ENCODE measurements at places on chromosomes 1 and 21.

GRCh38 chr1:167790117-167790516 is 68.3 kb downstream of the MPZL1 start:
- no peak for DNase-seq

- no peak for DNase-seq
Measured at GRCh38 chr21:41562101-41563000, 54.4 kb upstream of the TMPRSS2 start.

DNA sequence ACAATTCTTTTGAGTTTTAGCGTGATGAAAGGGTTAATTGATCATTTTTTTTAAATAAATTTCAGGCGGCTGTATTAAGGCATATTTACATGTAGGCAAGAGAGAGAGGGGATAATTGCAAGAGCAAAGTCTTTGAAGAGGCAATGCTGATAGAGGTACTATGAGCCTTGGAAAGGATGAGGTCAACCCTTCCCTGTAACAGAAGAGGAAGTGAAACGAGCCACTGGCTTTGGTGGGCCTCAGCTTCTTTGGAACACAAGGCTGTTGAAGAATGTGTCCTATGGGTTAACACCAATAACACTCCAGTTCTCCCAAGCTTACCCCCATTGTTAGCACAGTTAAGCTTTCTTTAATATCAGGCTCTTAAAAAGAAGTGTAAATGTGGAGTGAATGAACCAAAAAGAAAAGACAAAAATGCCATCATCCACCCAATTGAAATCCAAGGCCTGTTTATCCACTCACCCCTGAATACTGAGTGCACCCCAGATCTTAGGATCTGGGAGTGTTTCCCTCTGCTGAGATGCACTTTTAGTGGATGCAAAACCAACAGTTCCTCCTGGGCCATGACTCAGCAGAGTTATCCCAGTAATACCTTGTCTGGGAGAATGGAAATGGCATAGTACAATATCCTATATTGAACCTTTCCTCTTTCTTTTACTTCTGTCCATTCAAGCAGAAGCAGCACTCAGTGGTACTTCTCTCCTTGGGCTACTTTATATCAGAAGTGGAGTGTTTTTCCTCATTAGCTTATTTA is 216.4 kb downstream of the SLC44A5 start:
- DNase-seq = no peak

DNA sequence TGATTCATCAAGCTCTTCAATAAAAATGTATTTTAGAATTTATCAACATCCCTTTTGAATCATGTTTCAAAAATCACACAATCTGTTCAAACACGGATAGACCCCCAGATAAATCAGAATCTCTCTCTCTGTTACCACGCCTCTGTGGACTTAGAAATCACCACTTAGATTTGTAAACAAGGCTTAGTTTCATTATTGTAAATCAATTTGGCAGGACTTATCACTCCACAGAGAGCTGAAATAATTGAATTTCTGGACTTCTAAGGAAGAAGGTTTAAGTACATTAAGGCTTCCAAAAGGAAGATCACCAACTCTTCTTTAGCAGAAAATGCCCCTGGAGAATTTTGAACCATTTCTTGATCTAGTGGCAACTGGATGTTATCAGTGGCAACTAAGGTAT is 100.4 kb downstream of the APP start:
- no peak for DNase-seq

GRCh38 chr1:167924543-167925231 is 10.8 kb upstream of the ADCY10 start:
- no peak for DNase-seq

DNA sequence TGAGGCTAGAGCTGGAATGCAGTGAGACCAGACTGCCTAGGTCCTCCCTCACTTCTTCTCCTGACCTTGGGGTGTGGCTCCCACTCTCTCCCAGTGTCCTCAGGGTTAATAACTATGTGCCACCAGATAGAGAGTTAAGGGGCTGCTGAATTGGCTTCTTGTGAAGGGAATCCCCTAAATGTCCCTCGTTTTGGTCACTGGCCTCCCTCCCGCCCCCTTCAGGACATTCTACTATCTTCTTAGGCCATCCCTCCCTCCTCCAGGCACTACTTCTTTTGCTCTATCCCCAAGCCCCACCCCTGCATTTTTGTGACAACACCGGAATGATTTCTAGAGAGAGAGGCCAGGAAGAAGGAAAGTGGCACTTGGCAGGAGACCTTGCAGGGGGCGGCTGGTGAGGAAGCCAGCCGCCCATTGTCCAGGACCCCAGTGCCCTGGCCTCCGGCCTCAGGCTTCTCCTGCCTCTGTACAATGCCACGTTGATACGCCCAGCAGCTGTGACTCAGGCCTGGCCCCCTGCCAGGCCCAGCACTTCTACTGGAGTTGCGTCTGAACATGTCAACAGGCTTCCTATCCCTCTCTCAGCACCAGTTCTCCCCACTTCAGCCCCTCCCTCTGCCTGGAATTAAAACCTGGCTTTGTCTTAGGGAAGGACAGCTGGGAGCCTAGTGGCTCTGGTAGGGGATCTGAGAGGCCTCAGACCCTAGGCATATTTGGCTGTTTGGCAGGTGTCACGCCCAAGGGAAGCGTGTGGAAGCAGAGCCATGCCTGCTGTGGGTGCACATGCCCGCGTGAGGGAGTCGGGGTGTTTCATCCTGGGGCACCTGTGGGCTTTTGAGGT is 9.1 kb downstream of the LMNA start:
- DNase-seq = no peak

DNA sequence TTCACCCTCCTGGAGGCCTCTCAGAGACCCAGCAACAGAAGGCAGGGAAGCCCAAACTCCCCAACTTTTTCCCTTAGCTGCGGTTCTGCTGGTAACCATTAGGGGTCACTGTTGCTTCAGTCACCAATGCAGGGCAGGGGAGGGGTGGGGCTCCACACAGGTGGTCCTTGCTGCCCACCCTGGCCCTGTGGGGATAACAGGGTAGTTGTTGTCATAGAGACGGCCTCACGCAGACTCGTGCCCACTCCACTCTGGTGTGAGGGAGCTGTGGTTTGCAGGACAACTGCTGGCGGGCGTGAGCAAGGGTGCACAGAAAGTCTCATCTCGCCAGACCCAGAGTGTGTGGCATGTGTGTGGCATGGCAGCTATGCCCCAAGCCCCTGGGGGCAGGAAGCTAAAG is 19.9 kb downstream of the INSRR start:
- DNase-seq = no peak

GRCh38 chr1:82978461-82979324 is 1020.2 kb downstream of the TTLL7 start:
- no peak for DNase-seq

DNA sequence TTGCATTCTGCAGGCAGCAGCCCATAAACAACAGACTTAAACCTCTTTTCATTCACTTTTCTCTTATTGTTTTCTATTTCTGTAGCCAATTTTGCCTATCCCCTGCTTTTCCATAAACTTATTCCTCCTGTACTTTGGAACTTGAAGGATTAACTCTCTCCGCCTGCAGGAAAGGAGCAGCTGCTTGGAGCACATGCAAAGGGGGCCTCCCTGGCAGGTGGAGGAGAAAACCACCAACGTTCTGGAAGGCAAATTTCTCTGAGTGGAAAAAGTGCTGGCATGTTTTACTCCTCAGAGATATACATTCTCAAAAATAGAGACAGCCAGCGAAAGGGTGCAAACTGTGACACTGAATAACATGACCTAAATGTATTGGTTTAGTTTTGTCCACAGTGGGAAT is 33.6 kb downstream of the RGS21 start:
- DNase-seq = no peak

DNA sequence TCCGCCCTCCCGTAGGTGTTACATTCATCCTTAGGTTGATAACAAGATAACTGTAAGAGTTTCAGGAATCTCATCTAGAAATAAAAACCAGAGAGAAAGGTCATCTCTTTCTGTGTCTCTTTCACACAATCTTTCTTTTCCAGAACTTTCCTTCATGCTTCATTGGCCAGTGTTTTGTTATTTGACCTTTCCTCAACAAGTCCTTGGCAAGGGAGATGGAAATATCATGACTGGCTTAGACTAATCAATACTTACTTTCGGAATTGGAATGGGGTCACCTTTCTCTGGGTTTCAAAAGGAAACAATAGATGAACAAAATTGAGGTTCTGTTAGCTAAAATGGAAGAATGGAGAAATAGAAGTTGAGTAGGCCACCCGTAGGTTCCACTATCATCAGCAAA is 72.9 kb upstream of the PPP2R5A start:
- DNase-seq = no peak

DNA sequence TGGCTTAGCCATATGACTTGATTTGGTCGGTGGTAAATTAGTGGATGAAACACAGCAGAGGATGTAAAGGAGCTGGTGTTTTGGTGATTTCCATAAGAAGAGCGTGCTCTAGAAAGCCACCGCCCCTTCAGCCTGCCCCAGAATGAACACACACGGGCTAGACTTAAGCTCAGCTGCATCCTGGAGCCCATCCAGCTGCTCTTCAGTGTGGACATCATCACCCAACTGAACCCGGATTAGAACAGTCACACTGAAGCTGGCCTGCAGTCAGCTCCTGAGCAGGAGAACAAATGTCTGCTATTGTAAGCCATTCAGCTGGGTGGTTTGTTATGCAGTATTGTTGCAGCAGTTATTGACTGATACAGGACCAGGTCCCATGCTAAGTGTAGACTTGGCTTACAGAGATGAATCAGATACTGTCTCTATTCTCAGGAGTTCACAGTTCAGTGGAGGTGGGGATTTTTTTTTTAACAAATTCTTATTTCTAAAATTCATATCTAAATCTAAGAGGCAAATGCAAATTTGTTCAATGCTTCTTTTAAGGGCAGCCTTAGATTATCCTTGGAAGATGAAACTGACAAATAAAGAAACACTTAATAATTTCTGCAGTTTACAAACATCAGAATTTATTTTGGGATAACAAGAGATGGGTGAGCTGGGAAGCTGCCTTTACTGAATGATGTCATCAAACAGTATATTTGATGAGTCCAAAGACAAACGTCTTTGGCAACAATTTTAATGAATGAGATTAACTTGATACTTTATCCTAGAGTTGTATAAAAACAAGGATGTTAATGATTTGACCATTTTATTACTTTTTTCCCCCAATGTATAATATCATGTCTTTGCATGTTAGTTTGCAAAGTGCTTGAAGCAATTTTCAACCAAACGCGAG is 251.2 kb downstream of the TRABD2B start:
- no peak for DNase-seq

DNA sequence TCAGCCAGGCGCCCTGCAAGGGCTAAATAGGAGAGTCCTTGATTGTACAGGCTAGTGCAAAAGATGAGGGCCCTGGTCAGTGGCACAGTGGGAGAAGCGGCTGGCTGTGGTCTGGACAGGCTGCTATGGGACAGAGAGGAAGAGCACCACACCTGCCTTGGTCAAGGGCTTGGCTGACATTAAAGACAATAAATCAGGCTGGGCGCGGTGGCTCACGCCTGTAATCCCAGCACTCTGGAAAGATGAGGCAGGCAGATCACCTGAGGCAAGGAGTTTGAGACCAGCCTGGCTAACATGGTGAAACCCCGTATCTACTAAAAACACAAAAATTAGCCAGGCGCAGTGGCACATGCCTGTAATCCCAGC is 62.9 kb downstream of the NID1 start:
- no peak for DNase-seq

GRCh38 chr21:34222031-34222335 is 141.8 kb upstream of the KCNE2 start:
- no peak for DNase-seq

GRCh38 chr1:80171631-80172030 is 1165.1 kb upstream of the ADGRL4 start:
- no peak for DNase-seq

DNA sequence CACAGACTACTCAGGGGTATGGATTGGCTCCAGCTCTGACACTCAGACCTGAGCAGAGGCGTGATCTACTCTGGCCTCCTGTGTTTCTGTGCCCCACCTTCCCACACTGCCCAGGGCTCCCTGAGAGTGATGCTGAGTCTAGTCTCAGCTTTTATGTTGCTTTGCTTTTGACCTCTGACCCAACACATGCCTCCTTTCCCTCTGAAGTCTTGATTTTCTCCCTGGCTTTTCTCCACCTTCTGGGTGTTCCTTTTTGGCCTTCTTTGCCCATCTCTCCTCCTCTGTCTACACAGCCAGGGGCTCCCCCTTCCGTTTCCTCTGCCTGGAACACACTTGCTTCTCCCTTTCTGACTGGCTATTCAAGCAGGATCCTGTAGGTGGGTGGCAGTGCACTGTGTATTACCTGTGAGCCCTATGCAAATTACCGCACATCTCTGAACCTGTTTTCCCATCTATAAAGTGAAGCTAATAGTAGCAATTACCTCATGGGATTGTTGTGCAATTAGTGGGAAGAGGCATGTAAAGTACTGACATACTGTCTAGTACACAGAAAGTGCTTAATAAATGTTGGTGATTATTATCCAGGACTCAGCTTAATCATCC is 13.7 kb upstream of the MEX3A start:
- no peak for DNase-seq

DNA sequence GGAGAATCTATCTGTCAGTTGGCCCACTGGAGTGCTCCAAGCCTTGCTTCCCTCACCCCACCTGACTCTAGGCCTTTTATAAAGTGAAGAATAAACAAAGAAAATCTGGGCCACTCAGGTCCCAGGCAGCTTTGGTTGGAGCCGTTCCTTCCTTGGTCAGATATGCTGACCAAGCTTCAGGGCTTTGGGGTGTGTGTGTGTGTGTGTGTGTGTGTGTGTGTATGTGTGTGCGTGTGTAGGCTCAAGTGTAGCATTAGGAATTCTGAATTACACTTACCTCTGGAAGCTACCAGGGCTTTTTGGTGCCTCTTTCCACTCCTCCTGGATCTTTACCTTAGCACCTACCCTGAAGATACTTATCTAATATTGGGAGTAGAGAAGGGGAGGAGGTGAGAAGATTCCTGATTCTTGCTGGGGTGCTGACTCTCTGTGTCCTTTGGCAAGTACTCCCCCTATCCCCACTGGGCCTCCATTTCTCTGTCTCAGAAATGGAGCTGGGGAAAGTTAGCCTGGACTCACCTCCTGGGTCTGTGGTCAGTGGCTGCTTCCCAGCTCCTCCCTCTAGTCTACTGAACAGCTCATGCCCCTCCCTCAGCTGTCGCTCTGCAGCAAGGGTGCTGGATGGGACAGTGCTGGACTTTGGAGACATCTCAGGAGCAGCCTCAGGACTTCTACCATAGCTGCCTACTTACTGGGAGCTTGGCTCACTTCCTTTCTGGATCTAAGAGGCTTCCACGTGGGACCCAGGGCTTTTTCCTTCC is 10.8 kb downstream of the FOXD2 start:
- no peak for DNase-seq

- DNase-seq = no peak
Measured at GRCh38 chr1:56948403-56949023, 17.3 kb downstream of the C8B start.

DNA sequence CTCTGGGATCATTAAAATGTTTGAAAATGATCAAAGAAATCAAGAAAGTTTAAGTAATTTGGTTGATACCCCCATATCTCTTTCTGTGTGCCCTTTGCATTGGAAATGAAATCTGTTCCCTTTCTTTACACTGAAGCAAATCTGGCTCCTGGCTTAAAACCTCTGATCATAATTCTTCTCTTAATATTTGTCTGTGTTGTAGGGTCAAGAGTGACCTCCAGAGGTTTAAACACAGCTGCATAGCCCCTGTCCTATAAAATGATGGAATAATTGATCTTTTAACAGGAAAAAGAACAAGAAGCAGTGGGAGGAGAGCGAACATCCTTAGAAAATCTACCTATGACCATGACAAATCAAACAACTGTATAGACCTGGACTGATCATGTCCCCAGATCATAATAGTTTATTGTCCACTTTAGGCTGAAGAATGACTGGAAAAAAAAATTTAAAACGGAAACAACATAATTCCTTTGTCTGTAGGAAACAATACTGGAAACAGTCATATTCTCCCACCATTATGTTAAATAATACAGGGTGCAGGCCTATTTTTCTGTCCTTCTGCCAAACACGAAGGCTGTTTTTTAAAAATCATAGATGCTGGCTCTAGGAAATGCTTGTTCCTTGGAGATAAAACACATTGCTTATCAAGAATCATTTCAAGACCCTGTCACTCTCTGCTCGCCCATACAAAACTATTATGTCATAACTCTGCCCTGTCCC is 184.3 kb downstream of the NEGR1 start:
- no peak for DNase-seq
